ENCODE measurements at places on chromosomes 2 and 18. TPM values are rescaled to one million over a fixed set of nuclear protein-coding genes. Genes with fewer than 3 reads are reported as not detected.

SCN2A gene
- total RNA-seq = not detected

NTSR2 gene
- not detected for total RNA-seq

GREB1L gene
- not detected for total RNA-seq

AQP12B gene
- total RNA-seq = not detected

APOB gene
- not detected for total RNA-seq

MC4R gene
- not detected for total RNA-seq

SLC66A3 gene
- total RNA-seq = 22.9 TPM

COL4A3 gene
- total RNA-seq = not detected

SCYGR4 gene
- total RNA-seq = not detected

UGT1A5 gene
- not detected for total RNA-seq

MTA3 gene
- 28.8 TPM for total RNA-seq

RND3 gene
- not detected for total RNA-seq

PSTPIP2 gene
- 12.8 TPM for total RNA-seq

SERPINB11 gene
- total RNA-seq = not detected

SPATA3 gene
- not detected for total RNA-seq

SOWAHC gene
- total RNA-seq = 0.35 TPM
